ENCODE measurements at places on chromosomes 6 and 20. TPM values are rescaled to one million over a fixed set of nuclear protein-coding genes. Genes with fewer than 3 reads are reported as not detected.

- no peaks in the 10 kb centered on the region for H3K27me3 ChIP-seq
- H3K4me3 ChIP-seq, result no peak overlapping the region
- no peak for ATAC-seq
- no peak overlapping the region for H3K27ac ChIP-seq
- no peaks in the 10 kb centered on the region for H3K4me1 ChIP-seq
- H3K36me3 ChIP-seq, result peaks cover 47% of the 10 kb centered on the region
These were observed 311.2 kb downstream of the ESR1 start for GRCh38 chr6:152118678-152119077.

DNA sequence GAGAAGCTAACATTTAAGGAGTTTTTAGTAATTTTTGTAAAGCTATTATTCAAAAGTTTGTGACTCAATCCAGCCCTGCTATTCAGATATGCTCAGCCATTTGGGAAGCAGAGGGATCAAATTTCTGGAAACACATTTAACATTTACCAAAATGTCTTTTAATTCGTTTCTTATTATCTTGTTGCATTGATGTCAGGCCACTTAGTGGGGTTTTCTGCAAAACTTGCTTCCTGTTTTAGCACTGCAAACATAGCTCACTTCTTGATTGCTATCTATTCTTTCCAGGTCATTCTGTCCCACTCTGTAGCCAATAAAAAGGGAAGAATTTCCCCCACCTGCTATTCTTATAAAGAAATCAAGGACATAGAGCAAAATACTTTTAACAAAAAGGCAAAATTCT is 176.9 kb upstream of the SUPT3H start:
- H3K27me3 ChIP-seq, result no peaks in the 10 kb centered on the region
- no peak for ATAC-seq
- H3K4me3 ChIP-seq, result no peak overlapping the region
- peaks cover 33% of the 10 kb centered on the region for H3K4me1 ChIP-seq
- H3K36me3 ChIP-seq, result peaks cover 20% of the 10 kb centered on the region
- no peak overlapping the region for H3K27ac ChIP-seq

GRCh38 chr6:143695130-143695968 is 17.6 kb downstream of the PHACTR2 start:
- H3K4me1 ChIP-seq, result peaks cover 26% of the 10 kb centered on the region
- no peaks in the 10 kb centered on the region for H3K36me3 ChIP-seq
- H3K4me3 ChIP-seq, result no peak overlapping the region
- no peaks in the 10 kb centered on the region for H3K27me3 ChIP-seq

DNA sequence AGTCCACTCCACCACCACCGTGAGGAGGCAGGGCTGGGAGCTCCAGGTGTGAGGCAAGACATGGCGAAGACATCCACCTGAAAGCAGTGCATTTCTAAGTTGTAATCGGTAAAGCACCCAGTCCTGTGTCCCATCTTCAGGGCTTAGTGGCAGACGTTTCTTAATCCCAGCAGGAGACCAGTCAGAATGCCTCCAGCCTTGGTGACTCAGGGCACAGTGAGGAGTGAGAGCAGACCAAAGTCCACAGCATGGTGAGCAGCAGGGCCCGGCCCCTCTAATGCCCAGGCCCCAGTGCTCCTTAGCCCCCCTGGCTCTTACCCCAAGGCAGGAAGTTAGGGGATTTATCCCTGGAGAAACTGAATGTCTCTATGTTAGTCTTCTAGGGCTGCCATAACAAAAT is 183.9 kb downstream of the SYNDIG1 start:
- no peak for ATAC-seq
- peaks cover 9% of the 10 kb centered on the region for H3K27me3 ChIP-seq
- H3K36me3 ChIP-seq, result no peaks in the 10 kb centered on the region
- no peak overlapping the region for H3K27ac ChIP-seq
- no peaks in the 10 kb centered on the region for H3K4me1 ChIP-seq

- no peak overlapping the region for H3K27ac ChIP-seq
- no peaks in the 10 kb centered on the region for H3K4me1 ChIP-seq
- H3K27me3 ChIP-seq, result peaks cover 67% of the 10 kb centered on the region
- H3K36me3 ChIP-seq, result no peaks in the 10 kb centered on the region
- no peak for ATAC-seq
These were observed 540 bp upstream of the RBM24 start for GRCh38 chr6:17280552-17281090.

GRCh38 chr6:40582892-40583291 is 4.3 kb downstream of the LRFN2 start:
- H3K4me3 ChIP-seq, result no peak overlapping the region
- H3K27ac ChIP-seq, result no peak overlapping the region
- H3K4me1 ChIP-seq, result peaks cover 9% of the 10 kb centered on the region

DNA sequence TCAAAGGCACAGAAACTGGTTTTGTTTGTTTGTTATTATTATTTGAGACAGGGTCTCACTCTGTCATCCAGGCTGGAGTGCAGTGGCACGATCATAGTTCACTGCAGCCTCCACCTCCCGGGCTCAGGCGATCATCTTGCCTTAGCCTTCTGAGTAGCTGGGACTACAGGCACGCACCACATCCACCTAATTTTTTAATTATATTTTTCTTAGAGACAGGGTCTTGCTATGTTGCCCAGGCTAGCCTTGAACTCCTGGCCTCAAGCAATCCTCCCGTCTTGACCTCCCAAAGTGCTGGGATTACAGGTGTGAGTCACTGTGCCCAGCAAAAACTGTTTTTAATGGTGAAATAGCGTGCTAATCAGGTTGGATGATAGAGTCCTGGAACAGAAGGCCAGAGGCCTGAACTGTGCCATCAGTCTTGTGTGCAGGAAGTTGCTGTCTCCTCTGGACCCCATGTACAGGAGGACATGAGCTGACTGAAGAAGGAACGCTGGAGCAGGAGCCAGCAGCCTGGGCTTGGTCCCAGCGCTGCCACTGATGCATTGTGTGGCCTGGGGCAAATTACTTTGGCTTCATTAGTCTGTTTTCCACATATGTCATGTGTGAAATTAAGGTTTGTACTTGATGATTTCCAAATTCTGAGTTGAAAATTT is 4.9 kb downstream of the TM9SF4 start:
- peaks cover 42% of the 10 kb centered on the region for H3K36me3 ChIP-seq
- H3K27ac ChIP-seq, result no peak overlapping the region
- H3K27me3 ChIP-seq, result no peaks in the 10 kb centered on the region
- peaks cover 29% of the 10 kb centered on the region for H3K4me1 ChIP-seq
- ATAC-seq, result no peak

GRCh38 chr20:20743511-20744169 is 31.2 kb upstream of the RALGAPA2 start:
- no peaks in the 10 kb centered on the region for H3K36me3 ChIP-seq
- H3K27me3 ChIP-seq, result peaks cover 17% of the 10 kb centered on the region
- no peak for ATAC-seq
- no peak overlapping the region for H3K4me3 ChIP-seq
- no peak overlapping the region for H3K27ac ChIP-seq
- no peaks in the 10 kb centered on the region for H3K4me1 ChIP-seq

- no peaks in the 10 kb centered on the region for H3K27me3 ChIP-seq
- H3K4me1 ChIP-seq, result peaks cover 40% of the 10 kb centered on the region
- no peak for ATAC-seq
- peaks cover 19% of the 10 kb centered on the region for H3K36me3 ChIP-seq
These were observed 226.8 kb downstream of the TMEM242 start for GRCh38 chr6:157096522-157096921.

- H3K27me3 ChIP-seq, result peaks cover 22% of the 10 kb centered on the region
- ATAC-seq, result no peak
- no peak overlapping the region for H3K27ac ChIP-seq
- H3K4me3 ChIP-seq, result no peak overlapping the region
These were observed 49.1 kb downstream of the DAAM2 start for GRCh38 chr6:39841291-39841690.

- no peaks in the 10 kb centered on the region for H3K36me3 ChIP-seq
- H3K4me1 ChIP-seq, result no peaks in the 10 kb centered on the region
- ATAC-seq, result peak; percentile 60
- H3K27ac ChIP-seq, result no peak overlapping the region
These were observed 4.1 kb upstream of the MOXD1 start for GRCh38 chr6:132405143-132405915.

DNA sequence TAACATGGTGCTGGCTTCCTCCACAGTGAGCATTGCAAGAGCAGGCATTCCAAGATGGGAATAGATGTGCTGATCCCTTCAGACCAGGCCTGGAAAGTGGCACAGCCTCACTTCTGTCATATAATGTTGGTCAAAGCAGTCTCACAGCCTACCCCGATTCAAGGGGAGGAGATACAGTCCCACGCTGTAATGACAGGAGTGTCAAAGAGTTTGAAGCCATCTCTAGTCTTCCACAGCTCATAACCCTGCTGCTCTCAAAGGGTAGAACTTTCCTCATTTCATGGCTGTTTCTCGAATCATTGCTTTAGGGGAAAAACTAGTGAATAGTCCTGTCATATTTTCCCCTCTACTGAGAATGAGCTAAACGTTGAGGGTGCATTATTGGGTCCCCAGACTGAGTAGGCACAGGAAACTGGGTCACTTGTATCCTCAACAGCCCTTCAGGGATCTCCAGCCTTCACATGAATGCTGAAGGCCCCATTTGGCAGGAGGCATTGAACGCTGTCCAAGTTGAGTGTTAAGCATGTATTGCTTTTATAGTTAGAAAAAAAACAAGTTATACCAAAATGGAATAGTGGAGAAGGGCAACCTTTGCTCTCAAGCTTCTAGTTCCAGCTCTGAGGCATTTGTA is 27.3 kb downstream of the DTD1 start:
- peak; percentile 31 for ATAC-seq
- H3K27me3 ChIP-seq, result no peaks in the 10 kb centered on the region
- peaks cover 5% of the 10 kb centered on the region for H3K4me1 ChIP-seq
- peaks cover 52% of the 10 kb centered on the region for H3K36me3 ChIP-seq
- no peak overlapping the region for H3K4me3 ChIP-seq
- H3K27ac ChIP-seq, result peak overlapping the region; percentile 60

DNA sequence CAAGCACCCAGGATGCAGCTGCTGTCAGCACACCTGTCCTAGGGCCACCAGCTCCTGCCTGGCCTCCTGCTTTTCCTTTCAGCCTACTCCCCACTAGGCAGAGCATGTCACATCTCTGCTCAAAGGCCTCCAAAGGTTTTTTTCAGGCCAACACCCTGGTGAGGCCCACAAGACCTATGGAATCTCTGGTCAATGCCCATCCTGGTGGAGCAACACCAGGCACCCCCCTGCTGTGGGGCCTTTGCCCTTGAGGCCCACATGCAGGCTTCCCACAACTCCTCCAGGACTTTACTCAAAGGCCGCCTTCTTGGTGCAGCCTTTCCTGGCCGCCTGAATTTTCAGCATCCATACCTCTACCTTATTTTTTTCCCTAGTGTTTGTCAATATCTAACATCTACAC is 76.9 kb downstream of the SLC23A2 start:
- no peak overlapping the region for H3K4me3 ChIP-seq
- ATAC-seq, result no peak
- peaks cover 23% of the 10 kb centered on the region for H3K36me3 ChIP-seq
- H3K27me3 ChIP-seq, result no peaks in the 10 kb centered on the region
- H3K27ac ChIP-seq, result peak overlapping the region; percentile 64
- peaks cover 11% of the 10 kb centered on the region for H3K4me1 ChIP-seq

DNA sequence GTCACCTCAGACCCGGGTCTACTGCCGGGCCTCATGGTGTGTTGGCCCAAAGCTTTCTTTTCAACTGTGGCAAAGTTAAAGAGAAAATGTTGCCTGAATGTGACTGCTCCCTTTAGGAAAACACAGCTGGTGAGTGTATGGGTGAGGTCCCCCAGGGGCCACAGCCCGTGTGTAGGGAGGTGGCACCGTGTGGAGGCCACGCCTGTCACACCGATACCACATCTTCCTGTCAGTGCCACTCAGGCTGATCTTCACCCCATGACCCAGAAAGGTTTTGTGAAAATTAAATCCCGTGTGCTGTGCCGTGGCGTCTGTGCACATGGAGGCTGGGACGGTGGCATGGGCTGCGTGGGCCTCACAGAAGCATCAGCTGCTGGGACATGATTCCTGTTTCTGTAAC is 10.7 kb upstream of the ADRM1 start:
- peak; percentile 44 for ATAC-seq
- peaks cover 30% of the 10 kb centered on the region for H3K36me3 ChIP-seq
- H3K4me3 ChIP-seq, result no peak overlapping the region

DNA sequence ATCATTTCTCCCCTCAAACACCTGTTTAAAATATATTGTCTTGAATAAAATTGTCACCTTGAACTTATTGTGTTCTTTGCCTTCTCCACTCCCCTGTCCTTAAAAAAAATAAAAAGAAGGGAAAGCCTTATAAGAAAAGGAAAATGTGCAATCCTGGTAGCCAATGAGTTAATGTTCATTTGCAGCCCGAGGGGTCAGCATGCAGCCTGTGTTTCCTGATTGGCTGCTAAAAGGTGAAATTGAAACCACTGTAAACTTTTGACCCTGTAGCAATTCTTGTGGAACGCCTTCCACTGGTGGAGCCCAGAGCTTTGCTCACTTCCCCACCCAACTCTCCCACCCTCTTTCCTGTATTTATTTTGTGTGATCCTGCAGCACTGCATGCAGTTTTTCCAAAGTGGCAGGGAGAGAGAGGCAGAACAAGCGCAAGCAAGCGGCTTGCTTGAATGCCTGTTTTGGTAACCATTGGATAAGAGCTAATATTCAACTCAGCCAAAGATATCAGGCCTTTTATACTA is 74.9 kb downstream of the NCOA3 start:
- peak overlapping the region; percentile 56 for H3K27ac ChIP-seq
- H3K4me3 ChIP-seq, result peak overlapping the region; percentile 64
- ATAC-seq, result peak; percentile 59
- peaks cover 33% of the 10 kb centered on the region for H3K36me3 ChIP-seq
- H3K27me3 ChIP-seq, result no peaks in the 10 kb centered on the region

GRCh38 chr6:46325561-46326530 is 155.1 kb upstream of the ENPP5 start:
- H3K27me3 ChIP-seq, result peaks cover 18% of the 10 kb centered on the region
- no peak overlapping the region for H3K4me3 ChIP-seq
- H3K27ac ChIP-seq, result no peak overlapping the region
- no peaks in the 10 kb centered on the region for H3K4me1 ChIP-seq
- peak; percentile 70 for ATAC-seq

GRCh38 chr6:28862077-28862476 is 61.7 kb downstream of the TRIM27 start:
- H3K4me3 ChIP-seq, result peak overlapping the region; percentile 97
- H3K27ac ChIP-seq, result peak overlapping the region; percentile 100
- H3K36me3 ChIP-seq, result peaks cover 27% of the 10 kb centered on the region
- ATAC-seq, result no peak
- H3K27me3 ChIP-seq, result no peaks in the 10 kb centered on the region
- H3K4me1 ChIP-seq, result peaks cover 22% of the 10 kb centered on the region

DNA sequence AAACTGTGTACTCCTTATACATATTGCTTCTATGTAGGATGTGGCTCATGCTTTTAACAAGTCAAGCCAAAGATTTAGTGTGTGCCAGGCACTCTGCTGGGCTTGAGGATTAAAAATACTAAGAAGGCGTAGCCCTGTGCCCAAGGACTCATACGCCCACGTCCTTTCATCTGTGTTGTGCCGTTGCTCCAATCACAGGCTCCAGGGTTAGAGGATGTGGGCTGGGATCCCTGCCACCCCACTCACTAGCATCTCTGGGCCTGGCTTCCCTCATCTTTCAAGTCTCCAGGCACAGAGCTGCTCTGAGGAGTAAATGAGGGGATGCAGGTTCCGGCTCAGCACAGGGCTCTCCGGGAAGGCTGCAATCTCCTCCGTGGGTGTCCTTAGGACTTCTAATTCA is 214.2 kb downstream of the SYNDIG1 start:
- no peaks in the 10 kb centered on the region for H3K36me3 ChIP-seq
- ATAC-seq, result no peak
- H3K27ac ChIP-seq, result no peak overlapping the region
- peaks cover 6% of the 10 kb centered on the region for H3K27me3 ChIP-seq

Gene IMPG1
- not detected for total RNA-seq

Gene SNX9
- total RNA-seq, result 71.9 TPM

Gene CALHM6
- 7.5 TPM for total RNA-seq

Gene RBPJL
- not detected for total RNA-seq

Gene ARFRP1
- 43.8 TPM for total RNA-seq

Gene BCAS1
- total RNA-seq, result 0.11 TPM

Gene KIFC1
- 108 TPM for total RNA-seq

Gene DACT2
- total RNA-seq, result 0.13 TPM
